ENCODE measurements at places on chromosomes 11 and 22.

- peak; percentile 66 for DNase-seq
Observed at GRCh38 chr11:67416416-67417335, 1.2 kb downstream of the CARNS1 start.

- no peak for DNase-seq
Observed at GRCh38 chr11:121554552-121554951, 101.8 kb upstream of the SORL1-AS1 start.

DNA sequence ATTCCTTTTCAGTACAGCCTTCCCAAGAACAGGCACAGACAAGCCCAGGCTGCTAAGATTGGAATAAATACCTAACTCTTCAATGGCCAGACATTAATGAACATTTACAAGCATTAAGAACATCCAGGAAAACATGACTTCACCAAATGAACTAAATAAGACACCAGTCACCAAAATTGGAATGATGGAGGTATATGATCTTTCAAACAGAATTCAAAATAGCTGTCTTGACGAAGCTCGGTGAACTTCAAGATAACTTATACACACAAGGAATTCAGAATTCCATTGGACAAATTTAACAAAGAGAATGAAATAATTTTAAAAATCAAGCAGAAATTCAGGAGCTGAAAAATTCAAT is 16.4 kb upstream of the DDX10 start:
- DNase-seq, result no peak

DNA sequence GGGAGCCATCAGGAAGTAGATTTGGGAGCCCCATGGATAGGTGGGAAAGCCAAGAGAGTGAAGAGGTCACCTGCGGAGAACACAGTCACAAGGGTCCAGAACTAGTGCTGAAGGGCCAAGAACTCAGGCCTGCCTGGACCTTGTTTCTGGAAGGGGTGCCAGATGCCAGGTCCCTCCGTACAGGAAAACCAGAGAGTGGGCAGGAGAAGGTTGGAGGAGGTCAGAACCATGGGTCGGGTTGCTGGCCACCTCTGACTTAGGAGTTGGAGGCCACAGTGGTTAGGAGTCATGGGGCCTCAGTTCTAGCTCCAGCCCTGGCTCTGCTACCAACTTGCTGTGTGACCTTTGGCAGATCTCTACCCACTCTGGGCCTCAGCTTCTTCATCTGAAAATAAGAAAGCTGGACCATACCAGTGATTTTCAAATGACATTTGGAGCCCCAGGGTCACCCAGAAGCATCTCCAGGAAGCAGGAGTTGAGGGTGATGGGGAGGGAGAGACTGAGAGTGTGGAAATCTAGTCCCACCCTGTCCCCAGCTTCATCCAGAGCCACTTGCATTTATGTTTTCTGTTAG is 20.8 kb upstream of the TUB start:
- DNase-seq, result no peak

- DNase-seq, result no peak
Observed at GRCh38 chr22:49400136-49400940, 427.3 kb downstream of the BRD1 start.

DNA sequence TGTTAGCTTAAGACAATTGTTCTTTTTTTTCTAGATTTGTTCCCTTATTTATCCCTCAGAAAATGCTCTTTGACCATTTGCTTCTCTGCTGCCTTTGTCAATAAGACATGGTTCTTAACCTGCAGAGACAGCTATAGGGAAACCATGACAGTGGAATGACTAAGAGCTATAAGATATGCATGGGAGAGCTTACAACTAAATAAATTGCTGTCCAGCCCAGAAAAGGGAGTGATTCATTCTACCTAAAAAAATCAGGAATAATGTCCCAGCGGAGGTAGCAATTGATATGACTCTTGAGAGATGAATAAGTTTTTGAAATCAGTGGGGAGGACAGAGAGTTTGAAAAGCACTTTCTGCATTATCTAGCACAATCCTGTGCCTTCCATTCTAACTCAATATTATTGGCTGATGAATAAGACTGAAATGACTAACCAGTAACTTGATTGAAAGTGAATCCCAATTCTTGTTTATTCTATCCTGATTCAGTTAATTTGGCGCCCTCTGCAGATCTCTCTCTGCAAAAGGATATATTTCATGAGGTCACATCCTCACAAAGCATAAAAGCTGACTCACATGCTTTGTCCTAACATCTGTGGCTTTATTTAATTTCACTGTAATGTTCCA is 680.5 kb upstream of the API5 start:
- DNase-seq, result no peak

DNA sequence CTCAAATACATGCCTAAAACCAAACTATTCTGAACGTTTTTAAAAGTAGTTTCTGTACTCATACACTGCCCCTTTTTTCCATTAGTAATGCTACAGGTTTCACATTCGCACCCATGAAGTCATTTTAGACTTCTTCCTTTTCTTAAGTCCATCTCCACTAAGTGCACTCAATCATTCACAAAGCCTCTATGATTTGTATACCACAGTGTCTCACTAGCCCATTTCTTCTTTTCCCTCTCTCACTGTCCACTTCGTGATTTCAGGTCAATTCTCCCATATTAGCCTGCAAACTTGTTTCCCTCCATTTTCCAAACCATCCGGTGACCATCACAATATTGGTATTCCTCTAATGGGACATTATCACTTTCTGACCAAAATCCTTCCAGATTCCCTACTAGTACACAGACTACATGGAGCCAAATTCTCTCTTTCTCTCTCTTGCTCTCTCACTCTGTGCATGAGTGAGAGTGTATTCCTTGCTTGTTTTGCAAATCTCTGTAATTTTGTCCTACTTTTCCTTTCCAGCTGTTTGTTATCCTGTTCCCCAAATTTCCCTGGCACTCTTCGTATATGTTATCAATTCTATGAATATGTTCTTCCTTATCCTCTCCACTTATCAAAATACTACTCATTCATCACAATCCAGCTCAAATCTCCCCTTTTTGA is 3.4 kb upstream of the ZC3H12C start:
- no peak for DNase-seq

DNA sequence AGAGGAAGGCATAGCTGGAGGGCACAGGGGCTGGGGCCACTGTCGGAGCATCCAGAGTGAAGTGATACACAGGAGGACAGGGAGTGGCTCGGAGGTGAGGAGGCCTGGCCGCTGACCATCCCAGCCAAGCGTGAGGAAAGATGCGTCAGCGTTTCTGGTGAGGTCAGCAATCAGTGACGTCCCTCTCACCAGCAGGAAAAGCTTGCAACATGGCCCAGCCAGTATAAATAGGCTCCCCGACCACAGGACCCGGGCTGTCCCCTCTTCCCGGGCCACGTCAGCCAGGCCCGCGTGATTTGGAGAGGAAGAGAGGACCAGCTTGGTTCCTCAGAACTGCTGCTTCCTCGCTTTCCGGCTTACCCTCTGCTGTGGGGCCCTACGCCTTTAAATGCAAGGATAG is 4.2 kb upstream of the OSM start:
- no peak for DNase-seq

DNA sequence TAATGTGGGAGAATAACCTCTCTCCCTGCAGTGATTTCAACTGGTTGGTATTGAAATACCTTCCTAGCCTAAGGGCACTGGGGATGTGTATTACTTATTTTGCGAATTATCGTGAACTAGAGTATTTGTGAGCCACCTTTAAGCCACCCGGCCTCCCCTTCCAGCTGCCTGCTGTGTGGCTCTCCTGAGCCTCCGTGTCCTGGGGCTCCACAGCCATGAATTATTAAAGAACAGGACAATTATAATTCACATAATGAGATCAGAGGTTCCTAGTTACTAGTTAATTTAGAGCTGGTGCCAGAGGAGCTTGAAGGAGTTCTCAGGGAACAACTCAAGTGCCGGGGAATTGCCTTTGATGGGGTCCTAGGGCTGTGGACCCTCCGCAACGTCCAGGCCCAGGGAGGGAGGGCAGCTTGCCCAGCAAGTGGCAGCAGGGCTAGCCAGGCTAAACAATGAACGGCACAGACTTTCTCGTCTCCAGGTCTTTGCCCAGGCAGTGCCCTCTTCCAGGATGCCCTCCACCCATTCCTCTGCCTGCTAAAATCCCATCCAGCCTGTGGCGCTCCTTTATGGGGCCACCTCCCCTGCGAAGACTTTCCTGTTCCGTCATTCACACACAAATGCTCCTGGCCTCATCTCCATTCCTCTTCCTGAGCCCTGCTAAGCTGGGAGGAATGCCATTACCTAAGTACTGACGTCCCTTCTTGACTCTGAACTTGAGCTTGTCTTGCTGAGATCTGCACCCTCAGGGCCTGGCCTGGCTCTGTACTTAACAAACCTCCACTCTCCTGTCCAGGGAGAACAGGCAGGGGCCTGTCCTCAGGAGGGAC is 91.5 kb downstream of the RTL6 start:
- no peak for DNase-seq

GRCh38 chr11:61837411-61838005 is 9.4 kb downstream of the FADS2 start:
- DNase-seq, result no peak

- DNase-seq, result no peak
Observed at GRCh38 chr11:117941976-117942654, 12.9 kb upstream of the TMPRSS13 start.

- DNase-seq, result no peak
Observed at GRCh38 chr11:35112056-35112845, 26.7 kb upstream of the CD44 start.

GRCh38 chr11:26761361-26761809 is 39.5 kb upstream of the SLC5A12 start:
- no peak for DNase-seq

- DNase-seq, result no peak
Observed at GRCh38 chr11:68601147-68601546, 83.2 kb upstream of the GAL start.

DNA sequence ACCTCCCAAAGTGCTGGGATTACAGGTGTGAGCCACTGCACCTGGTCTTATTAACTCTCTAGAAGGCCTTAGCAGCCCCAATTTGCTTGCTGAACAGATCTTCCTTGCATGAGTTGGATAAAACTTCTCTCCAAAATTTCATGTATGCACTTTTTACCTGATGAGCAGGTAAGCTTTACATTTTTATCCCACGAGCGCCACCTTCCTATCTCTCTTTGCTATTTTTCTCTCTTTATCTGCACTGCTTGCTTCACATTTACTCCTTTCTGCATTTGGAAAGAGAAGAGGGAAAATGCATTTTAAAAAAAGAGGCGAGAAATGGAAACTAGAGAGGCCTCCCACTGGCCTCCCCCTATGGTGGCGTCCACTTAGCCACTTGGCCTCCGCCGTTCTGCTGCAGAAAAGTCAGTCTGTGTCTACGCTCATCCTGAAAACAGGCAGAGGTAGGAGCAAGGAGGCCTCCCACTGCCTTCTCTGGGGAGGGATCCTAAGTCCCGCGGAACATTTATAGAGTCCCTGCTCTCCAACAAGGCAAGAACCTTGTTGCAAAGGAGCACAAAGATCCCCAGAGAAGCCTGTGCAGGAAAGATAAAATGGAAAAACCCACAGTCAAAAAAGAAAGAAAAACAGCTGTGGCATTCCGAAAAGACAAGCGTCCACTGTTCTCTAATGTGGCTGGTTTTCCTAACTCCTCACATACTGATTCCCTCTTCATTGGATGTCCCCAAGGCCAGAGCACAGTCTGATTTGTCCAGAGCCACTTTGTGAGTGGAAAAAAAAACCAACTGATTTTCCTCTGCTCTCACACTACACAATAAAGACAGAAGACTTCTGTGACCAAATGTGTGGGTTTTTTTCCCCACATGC is 62.2 kb upstream of the INCENP start:
- DNase-seq, result no peak

- no peak for DNase-seq
Observed at GRCh38 chr22:50422046-50422445, 52.8 kb downstream of the SBF1 start.

DNA sequence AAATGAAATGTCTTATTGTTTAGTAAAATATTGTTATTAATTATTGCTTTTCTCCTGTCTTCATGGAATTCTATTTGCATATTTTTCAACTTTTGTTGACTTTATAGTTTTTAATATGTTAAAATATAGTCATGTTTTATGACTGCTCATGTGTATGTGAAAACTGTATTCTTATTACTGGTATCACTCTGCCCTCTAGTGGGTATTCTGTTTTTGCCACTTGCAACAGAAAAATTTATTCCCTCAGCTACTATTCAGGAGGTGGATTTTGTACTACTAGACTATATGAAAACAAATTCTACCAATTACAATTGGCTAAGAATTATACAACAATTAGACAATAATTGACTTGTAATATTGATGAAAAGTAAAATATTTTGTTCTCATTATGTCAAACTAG is 45.0 kb downstream of the OR4C6 start:
- DNase-seq, result no peak

- DNase-seq, result no peak
Observed at GRCh38 chr11:21707116-21707739, 485.7 kb upstream of the ANO5 start.

GRCh38 chr11:102802341-102802740 is 4.4 kb upstream of the MMP1 start:
- no peak for DNase-seq

DNA sequence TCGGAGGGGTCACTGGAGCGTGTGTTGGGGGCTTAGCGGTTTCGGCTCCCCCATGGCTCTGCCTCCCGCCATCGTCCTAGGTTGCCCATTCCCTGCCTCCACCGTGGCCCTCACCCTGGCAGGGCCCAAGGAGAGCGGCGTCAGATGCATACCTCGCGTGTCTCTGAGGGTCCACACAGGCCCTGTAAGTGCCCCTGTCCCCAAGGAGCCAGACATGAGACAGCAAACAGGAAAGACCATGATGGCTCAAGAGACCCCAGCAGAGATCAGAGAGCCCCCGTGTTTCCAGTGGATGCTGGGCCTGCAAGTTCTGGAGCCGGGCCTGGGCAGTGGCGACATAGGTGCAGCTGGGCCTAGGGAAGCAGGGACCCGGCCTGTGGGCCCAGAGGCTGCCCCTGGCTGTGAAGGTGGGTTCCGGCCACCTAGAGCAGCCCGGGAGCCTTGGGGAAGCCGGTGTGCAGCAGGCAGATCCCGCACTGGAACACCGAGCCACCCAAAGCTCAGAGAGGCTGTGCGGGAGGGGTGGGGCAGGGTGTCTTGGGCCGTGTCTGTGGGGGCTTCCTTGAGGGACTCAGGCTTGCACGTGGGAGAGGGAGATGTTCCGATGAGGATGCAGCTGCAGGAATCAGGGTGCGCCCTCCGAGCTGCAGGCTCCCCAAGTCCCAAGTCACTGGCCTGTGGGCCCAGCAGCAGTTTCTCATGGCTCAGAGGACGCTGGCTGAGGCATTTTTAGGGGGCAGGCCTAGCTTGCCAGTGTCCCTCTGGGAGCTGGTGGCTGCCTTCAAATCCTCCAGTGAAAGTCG is 126.4 kb downstream of the KCNQ1OT1 start:
- DNase-seq, result no peak

GRCh38 chr11:131998020-131998419 is 627.6 kb downstream of the NTM start:
- DNase-seq, result no peak

DNA sequence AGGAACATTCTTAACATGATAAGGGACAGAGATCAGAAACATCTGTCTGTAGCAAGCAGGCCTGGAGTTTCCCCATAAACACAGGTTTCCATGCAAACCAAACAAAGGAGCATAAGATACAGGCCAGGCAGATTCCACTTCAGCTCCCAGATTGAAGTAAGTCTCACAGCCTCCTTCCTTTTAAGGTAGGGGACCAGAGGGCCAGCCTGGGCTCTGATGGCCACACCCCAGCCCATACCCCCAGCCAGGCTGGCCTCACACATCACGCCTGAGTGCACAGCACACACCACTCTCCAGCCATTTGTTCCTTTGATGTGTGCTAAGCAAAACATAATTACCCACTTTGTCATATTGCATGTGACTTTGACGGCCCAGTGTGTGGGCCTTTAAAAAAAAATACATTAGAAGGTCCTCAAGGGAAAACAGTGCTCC is 518.7 kb downstream of the NTM start:
- no peak for DNase-seq

All from stimulated activated CD8-positive, alpha-beta memory T cell treated with anti-CD3 and anti-CD28 coated beads, Interleukin-4, amount 100 ng/mL, for 48 hours (primary cell).